CD4-positive, alpha-beta T cell treated with Interleukin-1 beta for 1 hour (primary cell): ENCODE measurements at places on chromosomes 3 and 15.

GRCh38 chr15:67873777-67874176 lies 33.9 kb upstream of the RNU6-1 start:
- no peak for DNase-seq

GRCh38 chr15:29670266-29670665 lies 152.0 kb downstream of the TJP1 start:
- no peak for DNase-seq

DNA sequence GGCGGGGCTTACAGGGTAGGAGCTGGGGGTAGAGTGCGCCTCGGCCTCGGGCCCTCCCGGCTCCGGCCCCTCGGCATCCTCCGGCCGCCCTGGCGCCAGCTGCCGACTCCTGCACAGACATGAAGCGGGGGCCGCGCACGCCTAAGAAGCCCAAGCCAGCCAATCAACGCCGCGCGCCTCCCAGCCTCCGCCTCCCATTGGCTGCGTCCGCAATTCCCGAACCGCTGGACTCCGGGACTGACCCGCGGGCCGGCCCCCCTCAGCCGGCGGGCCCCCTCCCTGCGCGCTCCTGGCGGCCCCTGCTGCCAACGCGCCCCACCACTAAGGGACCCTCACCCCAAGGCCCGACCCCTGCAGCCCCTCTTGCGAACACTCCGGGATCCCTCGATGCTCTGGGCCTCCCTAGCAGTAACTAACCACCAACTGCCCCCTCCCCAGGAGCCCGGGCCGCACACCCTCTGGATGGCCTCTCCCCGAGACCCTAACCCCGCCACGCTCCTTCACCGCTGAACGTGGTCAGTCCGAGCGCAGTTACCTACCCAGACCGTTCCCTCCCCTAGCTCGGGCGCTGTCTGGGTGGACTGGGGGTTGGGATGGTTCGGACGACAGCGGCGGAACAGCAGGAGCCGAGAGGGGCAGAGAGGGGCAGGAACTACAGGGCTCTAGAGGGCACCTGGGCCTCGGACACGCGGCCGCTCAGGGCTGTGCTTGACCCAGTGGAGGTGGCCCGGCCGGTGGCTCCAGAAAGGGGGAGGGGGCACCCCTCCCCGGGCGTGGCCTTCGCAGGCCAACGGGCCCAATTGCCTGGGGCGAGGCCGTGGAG lies 5.0 kb downstream of the GATA2 start:
- no peak for DNase-seq

DNA sequence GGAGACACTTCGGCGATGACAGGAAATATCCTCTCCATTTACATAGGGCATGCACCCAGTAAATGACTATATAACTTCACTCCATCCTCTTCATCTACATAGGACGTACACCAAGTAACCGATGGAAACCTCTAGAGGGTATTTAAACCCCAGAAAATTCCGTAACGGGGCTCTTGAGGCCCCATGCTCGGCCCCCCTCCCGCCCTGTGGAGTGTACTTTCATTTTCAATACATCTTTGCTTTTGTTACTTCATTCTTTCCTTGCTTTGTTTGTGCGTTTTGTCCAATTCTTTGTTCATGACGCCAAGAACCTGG lies 7.5 kb upstream of the FAM107A start:
- DNase-seq = no peak

DNA sequence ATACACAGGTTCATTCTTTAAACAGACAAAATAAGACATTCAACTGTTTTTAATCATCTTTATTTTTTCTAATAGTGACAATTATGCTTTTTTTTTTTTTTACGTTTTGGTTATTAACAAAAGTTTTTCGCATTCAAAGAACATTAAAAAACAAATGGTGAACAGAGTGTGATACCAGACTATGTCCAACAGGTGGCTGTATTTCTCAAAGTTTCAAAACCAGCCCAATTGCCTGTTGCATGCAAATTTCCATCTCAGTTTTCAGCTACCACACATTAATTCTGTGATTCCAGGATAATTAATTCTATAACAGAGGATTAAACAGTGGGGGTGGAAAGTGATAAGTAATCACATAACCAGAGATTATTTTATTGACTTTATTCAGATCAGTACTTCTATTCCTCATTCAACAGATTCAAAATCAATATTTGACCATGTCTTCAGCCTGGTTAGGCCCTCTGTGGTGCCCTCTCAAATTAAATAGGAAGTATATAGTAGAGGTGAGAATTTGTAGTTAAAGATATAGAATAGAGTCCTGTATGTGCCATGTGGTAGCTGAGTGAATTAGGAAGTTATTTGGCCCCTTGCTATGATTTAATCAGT lies 122.2 kb upstream of the DCBLD2 start:
- no peak for DNase-seq

GRCh38 chr3:31724116-31724515 lies 191.4 kb downstream of the STT3B start:
- no peak for DNase-seq

DNA sequence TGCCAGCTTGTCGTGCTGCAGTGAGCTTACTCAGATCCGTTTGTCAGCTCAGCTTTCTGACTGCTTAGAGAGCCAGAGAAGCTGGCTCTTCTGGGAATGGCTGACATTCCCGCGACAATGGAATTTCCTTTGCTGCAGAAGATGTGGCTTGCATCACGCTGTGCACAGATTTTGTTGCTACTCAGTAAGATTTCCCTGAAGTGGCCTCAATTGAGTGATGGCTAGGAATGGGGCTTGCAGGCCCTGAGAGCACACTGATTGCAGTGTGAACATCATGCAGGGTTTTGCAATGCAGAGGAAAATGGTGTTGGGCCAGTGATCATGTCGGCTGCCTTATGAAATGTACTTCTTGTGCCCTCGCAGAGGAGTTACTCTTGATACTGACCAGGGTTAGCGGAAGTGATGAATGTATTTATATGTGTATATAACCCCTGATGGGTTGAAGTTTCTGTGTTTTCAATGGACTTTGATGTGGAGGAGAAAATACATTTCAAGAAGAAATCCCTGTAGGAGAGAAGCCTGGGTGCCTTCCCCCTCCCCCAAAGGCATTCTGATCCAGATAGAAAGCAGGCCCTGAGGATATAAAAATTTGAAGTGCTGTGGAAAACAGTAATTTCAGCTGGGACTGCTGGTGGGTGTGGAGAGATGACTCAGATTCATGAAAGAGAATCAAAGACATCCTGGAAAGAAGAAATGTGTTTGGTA lies 102.5 kb upstream of the PDZRN3 start:
- DNase-seq = no peak

GRCh38 chr3:159865041-159865579 lies 123.5 kb upstream of the IL12A start:
- no peak for DNase-seq

DNA sequence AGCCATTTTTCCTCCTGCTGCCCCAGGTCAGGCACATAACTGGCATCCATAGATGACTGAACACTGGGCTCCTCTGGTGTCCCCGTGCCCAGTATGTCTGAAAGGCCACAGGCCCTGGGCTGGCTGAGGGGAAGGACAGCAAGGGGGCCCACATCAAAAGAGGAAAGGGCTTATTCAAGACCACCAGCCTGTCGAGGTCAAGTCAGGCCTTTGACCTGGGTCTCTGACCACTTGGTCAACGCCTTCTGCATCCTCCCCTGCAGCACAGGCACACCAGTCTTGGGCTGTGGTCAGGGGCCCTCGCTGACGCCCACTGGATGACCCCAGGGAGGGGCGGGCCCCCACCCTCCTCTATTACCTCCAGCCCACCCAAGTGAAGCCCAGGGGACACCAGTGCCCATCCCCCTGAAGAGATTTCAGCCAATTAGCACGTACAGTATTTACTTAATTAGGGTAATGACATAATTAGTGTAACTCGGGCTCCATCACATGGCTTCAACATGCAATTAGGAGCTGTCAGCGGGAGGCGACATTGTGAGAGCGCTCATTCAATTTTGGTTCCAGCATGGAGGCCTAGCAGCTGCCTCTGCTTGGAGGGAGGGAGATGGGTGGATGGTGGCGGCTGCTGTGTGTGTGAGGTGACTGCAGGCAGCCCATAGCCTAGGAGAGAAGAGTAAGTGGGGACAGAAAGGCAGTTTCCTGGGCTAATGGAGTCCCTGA lies 13.5 kb upstream of the DNAH1 start:
- DNase-seq = no peak

GRCh38 chr3:97389936-97390335 lies 374.6 kb upstream of the ARL6 start:
- no peak for DNase-seq

DNA sequence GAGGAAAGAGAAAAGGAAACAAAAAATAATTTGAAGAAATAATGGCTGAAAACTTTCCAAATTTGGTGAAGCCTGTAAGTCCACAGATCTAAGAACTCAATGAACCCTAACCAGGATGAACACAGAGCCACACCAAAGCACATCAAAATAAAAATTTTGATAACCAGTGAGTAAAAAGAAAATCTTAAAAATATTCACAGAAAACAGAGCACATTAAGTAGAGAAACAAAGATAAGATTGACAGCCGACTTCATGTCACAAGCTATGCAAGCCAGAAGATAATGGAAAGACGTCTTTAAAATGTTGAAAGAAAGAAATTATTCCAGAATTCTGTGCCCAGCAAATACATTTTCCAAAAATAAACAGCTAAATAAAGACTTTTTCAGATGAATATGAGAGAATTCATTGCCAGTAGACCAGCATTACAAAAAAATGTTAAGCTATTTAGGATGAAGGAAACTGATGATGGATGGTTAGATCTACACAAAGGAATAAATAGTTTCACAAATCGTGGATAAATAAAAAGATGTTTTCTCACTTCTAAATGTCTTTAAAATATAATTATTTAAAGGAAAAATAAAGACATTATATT lies 140.2 kb upstream of the SKOR1 start:
- peak; percentile 8 for DNase-seq

DNA sequence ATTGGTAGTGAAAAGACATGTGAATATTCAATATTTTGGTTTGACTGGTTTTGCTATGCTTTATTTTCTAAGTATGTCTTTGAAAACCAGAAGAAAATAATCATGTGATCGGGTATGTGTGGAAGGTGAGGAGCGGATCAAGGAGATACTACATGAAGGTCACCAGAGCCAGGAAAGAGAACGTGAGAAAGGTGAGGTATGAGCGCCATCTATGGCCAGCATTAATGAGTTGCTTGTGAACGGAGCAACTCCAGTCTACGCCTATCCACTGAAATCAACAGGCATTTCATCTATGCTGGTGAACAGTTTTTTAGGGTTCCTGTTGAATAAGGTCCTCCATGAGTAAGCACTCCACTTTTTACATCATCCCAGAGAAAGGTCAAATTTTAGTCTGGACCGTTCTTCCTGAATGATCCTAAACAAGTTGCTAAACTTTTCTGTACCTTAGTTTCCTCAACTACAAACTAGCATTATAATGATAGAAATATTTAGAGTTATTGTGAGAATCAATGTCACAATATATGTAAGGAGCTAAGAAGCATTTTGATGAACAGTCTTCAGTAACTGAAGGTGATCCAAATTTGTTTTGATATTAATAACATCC lies 1435.2 kb upstream of the CADM2 start:
- DNase-seq = no peak

DNA sequence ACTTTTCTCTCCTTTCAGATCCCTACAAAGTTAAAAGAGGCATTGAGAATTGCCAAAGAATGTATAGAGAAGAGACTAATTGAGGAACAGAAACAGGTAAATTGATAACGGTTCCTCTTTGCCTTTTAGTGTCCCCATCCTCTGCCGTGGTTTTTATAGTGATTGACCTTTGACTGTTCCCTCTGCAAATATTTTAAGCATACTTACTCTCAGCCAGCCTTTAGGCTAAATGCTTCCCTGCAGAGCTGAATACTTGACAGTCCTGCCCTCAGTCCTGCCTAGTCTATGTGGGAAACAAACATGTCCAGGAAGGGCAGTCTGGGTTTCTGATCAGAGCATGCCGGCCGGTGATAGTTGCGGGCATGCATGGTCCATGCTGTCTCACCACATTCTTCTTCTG lies 24.7 kb downstream of the PDHB start:
- DNase-seq = no peak

DNA sequence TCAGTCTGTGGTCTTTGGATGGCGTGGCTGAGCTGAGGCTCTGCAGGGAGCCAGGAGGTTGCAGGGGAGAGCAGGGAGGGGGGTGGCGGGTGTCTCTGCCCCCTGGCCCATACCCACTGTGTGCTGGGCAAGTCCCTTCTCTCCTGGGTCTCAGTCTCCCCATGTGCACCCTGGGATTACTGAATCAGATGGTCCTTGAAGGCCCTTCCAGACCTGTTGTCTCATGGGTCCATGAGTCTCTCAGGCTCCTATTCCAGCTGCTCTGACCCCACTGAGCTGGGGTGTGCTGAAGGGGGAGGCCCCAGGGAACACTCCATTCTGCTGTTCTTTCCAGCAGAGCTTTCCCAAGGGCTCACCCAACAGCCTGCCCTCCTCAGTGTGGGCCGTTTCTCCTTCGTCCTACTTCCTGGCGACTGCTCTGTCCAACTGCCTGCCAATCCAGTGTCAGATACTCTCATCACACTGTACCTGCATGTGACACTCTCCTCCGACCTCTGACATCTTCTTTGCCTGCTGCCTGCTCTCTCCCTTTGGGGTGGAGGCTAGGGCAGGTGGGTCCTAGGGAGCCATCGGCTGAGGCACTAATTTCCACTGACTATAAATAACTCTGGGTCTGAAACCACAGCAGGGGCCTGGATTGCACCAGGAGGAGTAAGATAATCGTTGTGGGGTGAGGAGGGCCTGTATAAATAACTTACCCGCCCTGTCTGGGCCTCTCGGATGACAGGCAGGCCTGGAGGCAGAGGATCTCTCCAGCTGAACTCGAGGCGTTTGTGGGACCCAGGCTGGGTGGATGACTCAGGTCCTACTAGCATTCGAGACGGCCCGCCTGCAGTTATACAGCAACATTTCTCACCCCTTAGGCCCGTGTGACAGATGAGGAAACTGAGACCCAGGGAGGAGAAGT lies 67.1 kb downstream of the ATP2B2 start:
- DNase-seq = no peak

GRCh38 chr3:123800362-123800682 lies 83.8 kb downstream of the MYLK start:
- DNase-seq = no peak

DNA sequence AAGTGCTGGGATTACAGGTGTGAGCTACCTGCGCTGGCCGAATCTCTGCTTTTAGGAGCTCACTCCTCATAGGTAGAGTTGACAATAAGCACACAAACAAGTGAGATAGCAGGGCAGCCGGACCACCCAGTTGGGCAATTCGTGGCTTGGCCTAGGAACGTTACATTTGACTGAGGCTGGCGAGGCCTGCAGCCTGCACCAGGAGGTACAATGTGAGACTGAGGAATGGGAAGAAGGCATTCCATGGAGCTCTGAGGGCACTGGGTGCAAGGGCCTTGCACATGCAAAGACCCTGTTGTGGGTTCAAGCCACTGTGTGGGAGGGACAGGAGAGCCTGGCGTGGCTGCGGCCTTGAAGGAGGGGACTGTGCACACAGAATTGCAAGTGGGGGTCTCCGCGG lies 152.5 kb downstream of the LRRK1 start:
- DNase-seq = no peak

GRCh38 chr15:27324886-27325615 lies 354.1 kb downstream of the GABRG3 start:
- DNase-seq = no peak

DNA sequence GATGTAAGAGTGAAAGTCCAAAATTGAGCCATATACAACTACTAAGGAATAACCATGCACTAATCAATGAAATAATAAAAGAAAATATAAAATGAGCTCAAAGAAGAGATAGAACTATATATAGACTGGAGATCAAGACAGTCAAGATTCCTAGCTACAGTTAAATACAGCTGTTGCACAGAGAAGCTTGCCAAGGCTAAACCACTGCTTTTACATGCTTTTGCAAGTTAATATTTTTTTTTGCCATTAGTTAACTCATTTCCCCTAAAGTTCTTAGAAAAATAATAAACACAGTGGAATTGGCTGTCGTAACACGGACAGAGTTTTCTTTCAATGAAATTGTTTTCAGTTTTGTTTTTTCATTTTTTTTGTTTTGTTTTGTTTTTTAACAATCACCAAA lies 123.0 kb downstream of the VGLL3 start:
- no peak for DNase-seq
